MG63 (cell line): ENCODE measurements at places on chromosomes 13 and 19.

DNA sequence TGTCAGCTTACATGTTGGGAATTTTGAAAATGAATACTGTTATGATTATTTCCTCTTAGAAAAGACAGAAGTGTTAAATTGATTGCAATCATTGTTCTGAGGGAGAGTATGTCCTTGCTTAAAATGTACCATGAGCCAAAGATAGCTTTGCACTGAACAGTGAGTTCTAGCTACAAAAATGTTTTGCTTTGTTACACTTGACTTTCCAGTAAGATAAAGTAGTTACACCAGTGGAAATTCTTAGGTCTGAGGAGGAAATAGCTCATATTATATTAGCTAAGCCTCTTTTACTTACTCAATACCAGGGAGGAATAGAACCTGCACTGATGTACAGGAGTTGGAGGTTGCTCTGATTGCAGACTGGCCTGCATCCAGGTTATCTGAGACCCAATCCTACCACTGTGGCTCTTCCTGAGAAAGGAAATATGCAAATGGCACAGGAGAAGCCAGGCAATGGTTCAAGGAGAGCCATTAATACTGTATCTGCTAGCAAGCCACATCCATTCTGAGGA lies 53.0 kb upstream of the FBXL3 start:
- no peak for DNase-seq

GRCh38 chr13:80239571-80240255 lies 101.2 kb downstream of the SPRY2 start:
- DNase-seq, result no peak

GRCh38 chr13:41458761-41459431 lies 1.5 kb downstream of the RGCC start:
- DNase-seq, result no peak

GRCh38 chr13:89380101-89380500 lies 1708.9 kb downstream of the SLITRK5 start:
- DNase-seq, result no peak

DNA sequence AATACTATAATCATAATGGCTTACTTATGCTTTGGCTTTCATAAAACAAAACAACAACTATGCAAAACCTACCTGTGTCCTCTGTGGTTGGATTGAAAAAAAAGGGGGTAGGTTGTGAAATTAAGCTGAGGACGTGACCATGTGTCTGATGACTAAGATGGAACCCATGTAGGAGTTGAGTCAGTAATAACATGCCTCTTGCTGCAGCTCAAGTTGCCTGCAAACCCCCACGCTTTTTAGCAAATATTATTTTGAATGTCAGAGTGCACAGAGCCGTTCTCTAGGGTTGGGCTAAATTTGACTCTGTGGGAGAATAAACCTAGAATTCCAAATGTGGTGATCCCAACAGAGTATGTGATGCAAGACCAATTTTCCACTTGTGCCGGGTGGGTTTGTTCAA lies 209.3 kb downstream of the KCNRG start:
- DNase-seq, result no peak

DNA sequence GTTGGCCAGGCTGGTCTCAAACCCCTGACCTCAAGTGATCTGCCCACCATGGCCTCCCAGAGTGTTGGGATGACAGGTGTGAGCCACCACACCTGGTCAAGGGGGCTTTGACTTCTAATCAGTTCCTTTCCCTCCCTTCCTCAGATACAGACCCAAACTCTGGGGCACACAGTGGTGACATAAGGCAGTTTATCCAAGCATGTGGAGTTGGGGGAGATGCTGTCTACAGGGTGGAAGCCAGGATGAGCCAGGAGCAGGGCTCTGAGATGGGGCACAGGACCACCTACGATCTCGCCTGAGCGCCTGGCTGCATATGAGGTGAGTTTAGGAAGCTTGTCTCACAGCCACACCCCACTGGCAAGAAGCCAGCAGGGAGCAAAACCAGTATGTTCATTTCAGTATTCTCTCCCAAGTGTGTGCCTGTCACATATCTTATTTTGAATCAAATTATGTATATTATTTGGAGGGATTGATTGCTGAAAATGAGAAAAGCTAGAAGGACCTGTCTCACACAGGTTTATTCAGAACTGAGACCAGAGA lies 67.7 kb downstream of the KCTD15 start:
- DNase-seq, result no peak

- no peak for DNase-seq
Observed at GRCh38 chr19:1253514-1254080, 5.2 kb downstream of the MIDN start.

DNA sequence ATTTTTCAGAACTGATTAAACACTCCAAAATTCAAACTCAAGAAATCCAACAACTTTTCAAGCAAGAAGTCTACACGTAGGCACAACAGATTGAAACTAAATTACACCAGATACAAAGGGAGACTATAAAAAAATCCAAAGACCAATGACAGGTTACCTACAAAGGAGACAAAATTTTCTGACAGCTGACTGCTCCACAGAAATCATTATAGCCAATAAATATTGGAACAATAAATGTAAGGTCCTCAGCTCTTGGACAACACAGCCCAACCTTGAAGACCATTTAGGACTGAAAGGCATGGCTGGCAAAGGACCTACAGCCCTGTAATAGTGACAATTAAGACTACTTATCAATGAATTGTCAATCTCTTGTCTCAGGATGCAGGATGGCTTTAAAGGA lies 15.9 kb downstream of the ZNF350 start:
- no peak for DNase-seq

- no peak for DNase-seq
Observed at GRCh38 chr19:53903055-53903680, 5.9 kb upstream of the CACNG7 start.

GRCh38 chr19:46533078-46533620 lies 37.5 kb upstream of the PNMA8B start:
- DNase-seq, result no peak
